Mesenteric fat pad (tissue), 1 donor: ENCODE measurements at places on chromosomes 5 and 9.

GRCh38 chr9:110081395-110081794 is 126.6 kb downstream of the C9orf152 start:
- DNase-seq: no peak

DNA sequence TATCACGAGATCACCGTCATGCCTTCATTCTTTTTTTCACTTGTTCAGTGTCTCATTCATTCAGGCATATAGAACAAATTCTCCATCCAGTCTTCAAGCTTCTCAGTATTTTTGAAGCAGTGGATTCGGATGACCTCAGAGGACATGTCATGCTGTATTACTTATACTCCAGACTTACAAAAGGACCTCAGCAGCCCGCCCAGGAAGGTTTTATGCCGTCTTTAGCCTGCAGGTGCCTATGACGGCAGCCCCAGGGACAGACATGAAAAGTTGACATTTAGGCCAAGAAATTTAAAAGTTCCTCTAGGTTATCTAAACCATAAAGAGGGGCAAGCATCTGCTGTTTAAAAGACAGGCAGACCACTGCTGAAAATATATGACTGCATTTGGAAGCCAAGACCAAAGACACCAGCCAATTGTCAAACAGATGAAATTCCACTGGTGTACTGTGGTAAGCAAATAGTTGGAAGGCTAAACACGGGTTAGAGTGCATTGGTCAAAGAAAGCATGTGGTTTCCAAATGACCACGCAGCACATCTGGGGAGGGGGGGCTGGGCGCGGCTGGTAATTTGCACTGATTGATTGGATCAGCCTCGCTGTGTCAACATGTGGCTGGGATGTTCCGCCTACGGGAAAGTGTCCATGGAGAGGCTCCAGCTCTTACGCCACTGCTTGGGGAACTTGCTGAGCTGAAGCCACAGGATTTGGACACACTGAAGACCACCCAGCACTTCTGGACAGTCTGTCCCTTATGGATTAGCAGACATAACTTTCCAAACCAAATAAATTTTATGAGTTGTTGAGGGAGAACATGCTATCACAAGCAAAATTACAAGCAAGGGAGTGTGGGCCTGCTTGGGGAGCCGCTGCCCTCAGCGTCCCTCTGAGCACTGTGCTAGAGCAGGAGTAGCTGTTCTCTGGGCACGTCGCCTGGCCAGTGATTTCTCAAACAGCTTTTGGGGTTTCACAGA is 173.6 kb downstream of the FANCC start:
- DNase-seq: no peak

GRCh38 chr9:26112724-26113123 is 434.5 kb upstream of the TUSC1 start:
- no peak for DNase-seq

DNA sequence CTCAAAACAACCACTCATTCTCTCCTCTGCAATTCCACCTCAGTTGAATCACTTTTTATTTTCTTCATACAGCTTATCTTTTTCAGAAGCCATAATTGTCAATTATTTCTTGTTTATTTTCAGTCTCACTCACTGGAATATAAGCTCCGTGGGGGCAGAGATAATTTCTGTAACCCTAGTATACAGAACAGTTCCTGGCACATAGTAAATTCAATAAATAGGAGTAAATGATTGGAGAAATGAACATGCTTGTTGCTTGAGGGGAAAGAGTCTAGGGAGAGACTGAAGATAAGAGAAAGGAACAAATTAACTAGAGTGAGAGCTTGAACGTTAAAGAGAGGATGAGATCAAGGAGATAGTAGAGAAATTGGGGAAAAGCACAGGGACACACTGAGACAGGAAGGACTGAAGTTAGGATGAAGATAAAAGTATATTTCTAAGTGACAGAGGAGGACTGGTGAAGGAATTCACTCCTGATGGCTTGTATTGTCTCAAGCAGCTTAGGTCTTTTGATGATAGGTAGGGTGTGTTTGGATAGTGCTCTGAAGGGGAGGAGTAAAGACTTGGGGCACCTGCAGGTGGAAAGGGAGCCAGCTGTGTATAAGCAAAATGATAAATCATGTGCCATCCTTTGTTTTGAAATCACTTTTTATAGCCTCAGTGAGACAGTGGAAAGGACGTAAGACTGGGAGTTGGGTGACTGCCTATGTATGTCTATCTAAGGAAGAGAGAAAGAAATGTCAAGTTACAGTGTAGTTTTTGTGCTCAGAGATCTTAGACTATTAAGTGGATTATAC is 2.2 kb downstream of the NAA35 start:
- DNase-seq: no peak

DNA sequence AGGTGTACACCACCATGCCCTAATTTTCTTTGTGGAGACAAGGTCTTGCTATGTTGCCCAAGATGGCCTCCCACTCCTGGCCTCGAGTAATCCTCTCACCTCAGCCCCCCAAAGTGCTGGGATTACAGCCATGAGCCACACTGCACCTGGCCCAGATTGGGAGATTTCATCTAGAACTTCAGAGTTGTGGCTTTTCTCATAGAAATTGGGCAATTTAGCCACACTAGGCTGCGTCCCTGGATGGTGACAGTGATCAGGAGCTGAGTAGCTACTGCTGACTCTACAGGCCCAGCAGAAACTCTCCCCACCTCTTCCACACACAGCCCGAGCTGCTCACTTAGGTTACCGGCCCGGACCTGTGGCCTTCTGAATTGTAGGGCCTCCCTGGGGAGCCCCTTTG is 7.7 kb downstream of the PFN3 start:
- DNase-seq: no peak

DNA sequence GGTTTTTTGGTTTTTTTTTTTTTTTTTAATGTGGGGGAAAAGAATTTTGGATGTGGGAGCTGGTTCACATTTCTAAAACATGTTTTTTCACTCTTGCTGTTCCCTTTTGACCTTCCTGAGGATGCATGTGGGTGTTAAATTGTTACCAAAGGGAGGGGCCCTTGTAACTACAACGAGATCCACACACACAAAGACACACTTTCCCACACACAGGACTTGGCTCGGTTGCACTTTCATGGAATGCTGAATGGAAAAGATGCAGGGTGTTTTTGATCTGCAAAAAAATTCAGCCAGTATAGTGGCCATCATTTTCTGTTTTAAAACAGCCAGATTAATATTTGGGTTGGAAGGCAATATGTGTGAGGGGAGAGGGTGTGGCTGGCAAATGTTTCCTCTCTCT is 576.9 kb downstream of the EBF1 start:
- no peak for DNase-seq

DNA sequence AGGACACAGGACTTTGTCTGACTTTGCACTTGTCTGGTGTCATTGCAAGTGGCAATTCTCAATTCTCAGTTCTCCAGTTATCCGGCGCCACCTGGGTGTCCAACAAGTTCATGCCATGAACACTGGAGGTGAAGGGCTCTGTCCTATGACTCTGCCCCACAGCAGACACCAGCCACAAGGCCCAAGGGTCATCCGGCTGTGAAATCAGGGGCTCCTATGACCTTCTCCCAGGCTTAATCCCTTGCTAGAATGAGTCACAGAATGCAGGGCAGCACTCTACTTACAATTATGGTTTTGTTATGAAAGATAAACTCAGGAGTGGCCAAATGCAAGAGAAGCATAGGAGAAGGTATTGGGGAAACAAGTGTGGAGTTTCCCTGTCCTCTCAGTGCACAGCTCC is 392.0 kb downstream of the GADD45G start:
- DNase-seq: no peak

- no peak for DNase-seq
These were observed 99.9 kb downstream of the TTC39B start for GRCh38 chr9:15206903-15207696.

GRCh38 chr5:53378590-53379247 is 101.7 kb upstream of the FST start:
- no peak for DNase-seq

GRCh38 chr5:59768152-59769040 is 125.1 kb downstream of the PDE4D start:
- no peak for DNase-seq

- DNase-seq: no peak
These were observed 181.3 kb upstream of the ELL2 start for GRCh38 chr5:96142786-96143434.

GRCh38 chr5:132759114-132760048 is 12.2 kb downstream of the CCNI2 start:
- no peak for DNase-seq

DNA sequence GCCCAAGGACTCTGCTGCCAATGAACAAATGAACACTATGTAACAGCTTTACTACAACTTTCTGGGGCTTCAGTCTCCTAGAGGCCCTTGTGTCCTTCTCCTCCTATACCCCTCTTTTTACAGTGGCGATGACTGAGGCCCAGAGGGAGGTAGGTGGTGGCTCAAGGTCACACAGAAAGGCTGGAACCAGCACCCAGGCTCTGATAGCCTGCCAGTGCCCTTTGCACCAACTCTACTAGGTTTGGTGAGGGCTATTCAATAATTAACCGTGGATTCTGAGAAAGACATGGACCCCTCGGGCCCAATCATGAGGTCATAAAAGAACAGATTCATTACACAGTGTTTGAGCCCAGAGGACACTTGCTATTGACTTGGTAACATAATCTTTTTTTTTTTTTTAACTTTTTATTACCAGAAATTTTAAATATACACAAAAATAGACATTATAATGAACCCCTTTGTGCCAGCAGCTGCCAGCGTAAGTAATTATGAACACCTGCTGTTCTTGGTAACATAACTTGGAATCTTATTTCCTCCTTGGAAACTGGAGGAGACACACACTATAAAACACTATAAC is 6.1 kb upstream of the ALDH1B1 start:
- peak; percentile 5 for DNase-seq

GRCh38 chr9:72477930-72478518 is 43.4 kb upstream of the TMC1 start:
- no peak for DNase-seq

- DNase-seq: no peak
These were observed 67.4 kb downstream of the CARTPT start for GRCh38 chr5:71786337-71787055.

DNA sequence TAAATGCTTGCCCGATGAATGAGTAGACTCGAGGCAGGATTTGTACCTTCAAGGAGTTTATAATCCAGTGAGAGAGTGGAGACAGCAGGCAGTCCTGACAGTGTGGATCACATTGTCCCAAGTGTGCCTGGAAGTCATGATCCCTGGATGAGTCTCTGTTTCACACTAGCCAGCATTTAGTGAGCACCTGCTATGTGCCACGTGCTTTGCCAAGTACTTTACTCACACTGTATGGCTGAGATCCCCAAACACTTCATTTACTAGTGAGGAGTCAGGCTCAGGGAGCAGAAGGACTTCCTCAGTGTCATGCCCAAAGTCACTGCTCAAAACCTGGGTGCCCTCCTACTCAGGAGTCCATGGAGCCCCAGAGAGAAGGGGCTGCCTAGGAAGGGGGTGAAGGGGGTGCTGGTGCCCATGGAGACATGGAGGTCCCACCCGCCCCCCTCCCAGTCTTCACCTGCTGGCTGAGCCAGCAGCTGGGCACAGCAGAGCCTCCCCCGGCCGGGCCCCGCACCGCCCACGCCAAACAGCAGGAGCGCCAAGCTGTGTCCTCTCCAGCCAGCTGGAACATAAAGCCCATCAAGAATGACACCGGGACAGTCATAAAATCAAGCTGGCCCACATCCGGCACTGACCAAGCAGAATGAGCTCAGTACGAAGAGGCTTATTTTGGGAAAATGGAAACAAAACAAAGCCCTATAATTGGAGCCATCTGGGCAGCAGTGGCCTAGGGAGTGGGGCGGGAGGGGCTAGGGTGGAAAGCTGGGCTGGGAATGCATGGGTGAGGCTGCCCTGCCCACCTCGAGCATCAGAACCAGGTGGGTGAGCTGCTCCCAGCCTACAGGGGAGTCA is 10.6 kb downstream of the LAMC3 start:
- no peak for DNase-seq

GRCh38 chr5:114176356-114176755 is 185.5 kb upstream of the KCNN2 start:
- no peak for DNase-seq

- DNase-seq: peak; percentile 57
These were observed 97.7 kb downstream of the RALGPS1 start for GRCh38 chr9:127012250-127012649.

- DNase-seq: no peak
These were observed 227.8 kb upstream of the TBCA start for GRCh38 chr5:78003919-78004318.

DNA sequence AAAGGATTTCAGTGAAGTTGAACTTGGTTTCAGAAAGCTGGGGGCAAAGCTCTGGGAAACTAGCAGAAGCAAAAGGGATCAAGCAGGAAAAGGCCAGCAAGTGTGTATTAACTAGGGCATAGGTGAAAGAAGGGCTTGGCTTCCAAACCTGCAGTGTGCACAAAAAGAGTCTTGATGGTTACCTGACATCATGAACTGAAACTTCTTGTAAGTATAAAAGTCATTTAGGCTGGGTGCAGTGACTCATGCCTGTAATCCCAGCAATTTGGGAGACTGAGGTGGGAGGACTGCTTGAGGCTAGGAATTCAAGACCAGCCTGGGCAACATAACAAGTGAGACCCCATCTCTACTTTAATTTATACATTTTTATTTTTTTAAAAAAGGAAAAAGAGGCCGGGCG is 216.4 kb downstream of the EPB41L4A start:
- DNase-seq: no peak

DNA sequence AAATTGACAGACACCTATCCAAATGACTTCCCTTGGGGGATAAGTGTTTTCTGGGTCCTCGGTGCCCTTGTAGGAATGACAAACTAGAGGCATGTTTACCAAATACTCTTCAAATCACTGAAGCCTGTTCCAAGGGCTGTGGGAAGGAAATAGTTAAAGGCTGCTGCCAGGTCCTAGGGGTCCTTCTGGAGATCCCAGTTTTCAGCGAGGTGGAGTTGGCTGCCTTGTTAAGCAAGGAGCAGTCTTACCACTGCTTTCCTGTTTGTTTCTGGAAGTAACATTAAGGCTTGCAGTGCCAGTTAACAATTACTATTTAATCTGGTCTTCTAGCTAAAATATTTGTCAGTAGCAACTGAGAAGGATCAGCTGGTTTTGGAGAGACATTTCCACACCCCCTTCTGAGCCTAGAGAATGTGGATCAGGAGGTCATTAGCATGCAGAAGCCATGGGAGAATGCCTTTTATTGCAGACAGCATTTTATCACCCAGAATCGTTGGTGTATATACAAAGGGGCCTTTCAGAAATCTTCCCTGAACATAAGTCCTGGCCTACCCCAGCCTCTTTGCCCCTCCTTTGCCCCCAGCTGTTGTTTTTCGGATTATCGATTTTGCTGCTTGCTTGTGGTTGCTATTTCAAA is 238.8 kb downstream of the DMAC1 start:
- no peak for DNase-seq

GRCh38 chr9:34961574-34962490 is 3.7 kb downstream of the PHF24 start:
- DNase-seq: no peak
